ENCODE measurements at places on chromosomes 5 and 9.

- no peak for DNase-seq
- H3K36me3 ChIP-seq, result no peaks in the 10 kb centered on the region
These were observed 255.6 kb upstream of the IZUMO3 start for GRCh38 chr9:24801344-24801743.

- H3K4me3 ChIP-seq, result no peak overlapping the region
- H3K27ac ChIP-seq, result no peak overlapping the region
- DNase-seq, result no peak
- H3K27me3 ChIP-seq, result no peaks in the 10 kb centered on the region
These were observed 160.9 kb upstream of the CCNG1 start for GRCh38 chr5:163276466-163276865.

- no peak for DNase-seq
- no peaks in the 10 kb centered on the region for H3K36me3 ChIP-seq
- no peak overlapping the region for H3K27ac ChIP-seq
- peaks cover 21% of the 10 kb centered on the region for H3K27me3 ChIP-seq
- no peak overlapping the region for H3K4me3 ChIP-seq
These were observed 49.7 kb downstream of the ACTBL2 start for GRCh38 chr5:57432876-57433275.

DNA sequence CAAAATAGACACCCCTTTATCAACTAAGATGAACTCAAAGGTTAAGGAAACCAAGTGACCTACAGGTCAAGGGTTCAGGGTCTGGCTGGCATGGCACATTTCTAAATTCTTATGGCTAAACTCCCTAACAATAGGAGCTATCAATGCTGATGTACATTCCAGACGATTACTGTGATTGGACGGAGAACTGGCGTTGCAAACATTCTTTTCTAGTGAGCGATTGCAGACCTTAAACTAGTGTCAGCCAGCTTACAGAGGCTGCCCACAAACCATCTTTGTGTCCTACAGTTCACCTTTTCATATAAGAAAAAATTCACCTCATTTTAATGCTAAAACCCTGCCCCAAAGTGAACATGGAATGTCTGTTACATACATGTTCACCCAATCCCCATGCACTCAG, 382.9 kb downstream of the MAT2B start:
- H3K4me3 ChIP-seq, result no peak overlapping the region
- H3K27me3 ChIP-seq, result no peaks in the 10 kb centered on the region

- H3K4me1 ChIP-seq, result peaks cover 30% of the 10 kb centered on the region
- no peaks in the 10 kb centered on the region for H3K27me3 ChIP-seq
- no peak overlapping the region for H3K4me3 ChIP-seq
- DNase-seq, result no peak
- H3K27ac ChIP-seq, result no peak overlapping the region
These were observed 5.0 kb downstream of the NUDT2 start for GRCh38 chr9:34334337-34334824.

DNA sequence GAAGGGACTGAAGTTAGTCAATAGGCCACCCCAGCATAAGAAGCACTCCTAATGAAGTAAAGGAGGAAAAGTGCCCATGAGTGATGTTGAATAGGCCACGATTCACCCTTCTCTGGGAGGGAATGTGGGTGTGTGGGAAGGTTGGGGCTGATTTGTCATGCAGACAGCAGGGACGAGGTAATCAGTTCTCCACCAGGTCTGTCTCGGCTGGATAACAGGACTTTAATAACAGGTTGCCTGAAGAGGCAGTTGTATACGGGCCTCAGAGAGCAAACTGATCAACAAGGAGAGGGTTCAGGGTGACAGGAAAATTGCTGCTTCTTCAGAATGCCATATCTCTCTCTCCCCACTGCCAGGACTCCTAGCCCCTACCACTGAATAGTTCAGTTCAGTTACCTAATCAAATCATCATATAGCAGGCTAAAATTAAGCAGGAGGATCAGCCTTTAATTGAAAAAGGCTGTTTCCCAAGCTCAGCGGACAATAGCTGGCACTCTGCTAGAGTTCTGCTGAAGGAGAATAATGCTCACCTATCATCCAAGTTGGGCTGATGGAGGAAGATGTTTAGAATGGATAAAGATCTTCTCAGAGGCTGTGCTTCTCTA, 43.6 kb upstream of the SMIM32 start:
- DNase-seq, result no peak
- no peak overlapping the region for H3K27ac ChIP-seq
- H3K4me3 ChIP-seq, result no peak overlapping the region
- H3K27me3 ChIP-seq, result peaks cover 18% of the 10 kb centered on the region
- no peaks in the 10 kb centered on the region for H3K4me1 ChIP-seq

GRCh38 chr9:120655005-120655622, 59.2 kb downstream of the MEGF9 start:
- no peak overlapping the region for H3K27ac ChIP-seq
- H3K4me3 ChIP-seq, result no peak overlapping the region
- DNase-seq, result no peak
- H3K36me3 ChIP-seq, result peaks cover 4% of the 10 kb centered on the region
- H3K27me3 ChIP-seq, result no peaks in the 10 kb centered on the region

DNA sequence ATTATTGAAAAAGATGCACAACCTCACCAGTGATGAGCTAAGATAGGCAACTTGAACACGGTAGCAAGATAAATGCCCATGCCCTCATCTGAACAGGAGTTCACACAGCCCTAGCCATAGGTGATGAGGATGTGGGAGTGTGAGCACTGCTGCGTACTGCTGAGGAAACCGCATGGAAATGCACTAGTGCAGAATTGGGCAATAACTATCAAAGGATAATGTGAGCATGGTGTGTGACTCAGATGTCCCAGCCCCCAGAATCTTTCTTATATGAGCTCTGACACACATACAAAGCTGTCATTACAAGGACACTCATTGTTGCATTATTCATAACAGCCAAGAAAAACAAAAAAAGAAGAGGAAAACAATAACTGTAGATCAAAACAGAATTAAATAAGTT, 521.2 kb downstream of the IRX1 start:
- H3K27me3 ChIP-seq, result no peaks in the 10 kb centered on the region
- H3K27ac ChIP-seq, result no peak overlapping the region
- no peaks in the 10 kb centered on the region for H3K36me3 ChIP-seq
- H3K4me3 ChIP-seq, result no peak overlapping the region
- H3K4me1 ChIP-seq, result no peaks in the 10 kb centered on the region

- H3K36me3 ChIP-seq, result no peaks in the 10 kb centered on the region
- peaks cover 4% of the 10 kb centered on the region for H3K4me1 ChIP-seq
- H3K27me3 ChIP-seq, result peaks cover 62% of the 10 kb centered on the region
- no peak overlapping the region for H3K27ac ChIP-seq
These were observed 40.4 kb downstream of the ABLIM3 start for GRCh38 chr5:149181732-149182131.

DNA sequence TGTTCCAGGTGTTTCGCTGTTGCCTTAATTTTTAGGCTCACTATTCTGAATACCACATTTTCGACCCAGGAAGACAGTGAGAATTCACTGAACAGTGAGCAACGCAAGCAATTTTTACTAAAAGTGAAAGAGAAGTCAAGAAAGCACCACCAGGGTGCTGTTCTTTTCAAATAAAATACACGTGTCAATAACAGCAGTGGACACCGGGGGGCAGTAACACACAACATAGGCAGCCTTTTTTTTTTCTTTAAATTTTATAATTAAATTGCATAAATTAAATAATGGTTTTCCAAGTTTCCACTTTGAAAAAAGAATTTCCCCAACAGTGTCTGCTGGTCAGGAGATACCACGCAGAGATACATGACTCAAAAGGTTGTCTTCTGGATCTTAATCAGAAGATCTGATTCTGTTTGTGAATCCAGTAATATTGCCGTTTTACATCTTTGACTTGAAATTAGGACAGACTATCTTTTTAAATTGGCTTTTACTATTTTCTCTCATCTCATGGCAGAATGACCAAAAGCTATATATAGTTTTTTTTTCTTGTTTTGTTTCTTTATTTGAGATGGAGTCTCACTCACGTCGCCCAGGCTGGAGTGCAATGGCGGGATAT, 47.1 kb upstream of the SH3GL2 start:
- H3K27me3 ChIP-seq, result peaks cover 5% of the 10 kb centered on the region
- no peak for DNase-seq
- H3K4me1 ChIP-seq, result no peaks in the 10 kb centered on the region
- no peak overlapping the region for H3K27ac ChIP-seq

GRCh38 chr5:81590498-81591384, 160.2 kb downstream of the SSBP2 start:
- DNase-seq, result no peak
- H3K4me3 ChIP-seq, result no peak overlapping the region
- H3K4me1 ChIP-seq, result peaks cover 11% of the 10 kb centered on the region
- H3K27me3 ChIP-seq, result no peaks in the 10 kb centered on the region
- no peak overlapping the region for H3K27ac ChIP-seq

DNA sequence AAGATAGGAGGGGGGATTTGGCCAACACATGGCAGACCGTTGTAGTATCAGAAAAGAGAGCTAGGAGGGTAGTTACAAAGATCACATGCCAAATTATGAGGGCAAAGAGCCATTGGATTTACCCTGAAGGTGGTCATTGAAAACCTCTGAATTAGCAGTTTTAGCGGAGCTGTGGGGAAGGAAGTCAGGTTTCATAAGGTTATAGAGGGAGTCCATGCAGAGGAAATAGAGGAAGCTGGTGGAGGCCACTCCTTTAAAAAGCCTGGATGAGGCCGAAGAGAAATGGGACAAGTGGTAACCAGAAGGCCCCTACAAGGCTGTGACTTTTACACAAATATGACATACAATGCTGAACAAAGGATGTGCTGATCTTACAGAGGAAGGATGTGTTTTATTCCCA, 13.2 kb downstream of the DOCK8 start:
- no peak for DNase-seq
- no peaks in the 10 kb centered on the region for H3K27me3 ChIP-seq
- no peaks in the 10 kb centered on the region for H3K36me3 ChIP-seq
- H3K4me3 ChIP-seq, result no peak overlapping the region
- no peak overlapping the region for H3K27ac ChIP-seq

DNA sequence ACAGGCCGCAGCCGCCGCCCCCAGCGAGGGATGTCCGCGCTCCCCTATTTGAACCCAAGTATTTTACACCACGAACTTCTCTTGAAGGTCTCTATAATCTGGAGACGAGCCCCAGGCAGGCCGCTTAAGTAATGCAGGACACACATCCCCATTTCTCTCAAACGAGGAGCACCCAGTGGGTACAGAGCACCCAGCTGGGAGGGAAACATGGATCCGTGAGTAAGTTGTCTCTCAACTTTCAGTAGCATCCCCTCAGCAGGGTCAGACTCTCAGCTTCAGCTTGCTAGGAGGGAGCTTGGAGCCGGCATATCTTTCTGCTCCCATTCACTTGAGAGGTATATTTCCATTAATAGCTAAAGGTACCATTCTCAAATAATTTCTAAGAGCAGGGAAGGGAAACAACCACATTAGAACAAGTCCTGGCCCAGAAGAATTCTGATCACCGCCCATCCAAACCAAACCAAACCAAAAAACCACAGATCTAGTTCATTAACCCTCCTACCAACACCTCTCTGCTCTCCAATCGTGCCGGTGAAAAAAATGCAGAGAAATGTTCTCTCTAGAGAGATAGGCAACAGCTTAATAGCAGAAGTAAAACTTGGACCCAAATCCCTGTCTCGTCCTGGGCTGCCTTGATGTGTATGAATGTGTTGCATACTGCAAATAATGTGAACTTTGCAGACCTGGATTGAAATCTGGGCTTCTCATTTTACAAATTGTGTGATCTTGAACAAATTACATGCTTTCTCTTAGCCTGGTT, 910 bp downstream of the TDRD7 start:
- H3K36me3 ChIP-seq, result peaks cover 2% of the 10 kb centered on the region
- peak overlapping the region; percentile 94 for H3K27ac ChIP-seq
- H3K4me1 ChIP-seq, result peaks cover 38% of the 10 kb centered on the region
- H3K4me3 ChIP-seq, result peak overlapping the region; percentile 84
- peaks cover 15% of the 10 kb centered on the region for H3K27me3 ChIP-seq
- DNase-seq, result no peak
